ENCODE measurements at places on chromosomes 1 and 21. TPM values are rescaled to one million over a fixed set of nuclear protein-coding genes. Genes with fewer than 3 reads are reported as not detected.

FYB2 gene
- 14.3 TPM for total RNA-seq

- peak; percentile 68 for DNase-seq
Observed at GRCh38 chr1:53524428-53525375, 65.5 kb downstream of the DMRTB1 start.

GRCh38 chr1:78619446-78619802 lies 824 bp upstream of the IFI44L start:
- no peak for DNase-seq

LDLRAD1 gene
- total RNA-seq, result not detected

GRCh38 chr21:42956824-42957630 lies 17.3 kb upstream of the PKNOX1 start:
- no peak for DNase-seq

Measured in Right ventricle myocardium superior (tissue), 1 donor.